Mucosa of descending colon (tissue), 3 donors: ENCODE measurements at places on chromosomes 11 and 22.
A peak's percentile ranks its signal among the peaks of the same experiment; 100 is the strongest.

GRCh38 chr11:133919330-133920108 is 37.2 kb downstream of the IGSF9B start:
- no peak for DNase-seq

GRCh38 chr11:130314184-130314749 is 450 bp downstream of the ZBTB44 start:
- DNase-seq, result peak; percentile 86

DNA sequence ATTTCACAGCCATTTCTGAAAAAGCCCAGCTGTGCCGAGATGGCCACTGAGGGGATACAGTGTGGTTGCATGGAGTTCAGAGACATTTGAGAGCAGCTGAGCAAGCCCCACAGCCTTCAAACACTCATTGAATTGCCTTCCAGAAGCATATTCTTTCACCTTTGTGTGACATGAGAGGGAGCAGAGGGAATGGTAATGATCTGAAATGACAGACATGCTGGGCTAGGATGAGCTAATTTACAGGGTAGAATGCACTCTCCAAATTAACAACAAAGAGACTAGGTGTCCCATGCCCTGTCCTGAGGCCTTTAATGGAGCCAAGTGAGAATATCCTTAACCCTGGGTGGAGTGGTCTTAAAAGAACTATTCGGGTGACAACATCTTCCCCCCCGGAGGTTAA is 585.4 kb downstream of the NELL1 start:
- no peak for DNase-seq

- DNase-seq, result no peak
These were observed 123.2 kb downstream of the GRIK4 start for GRCh38 chr11:120634706-120635105.

GRCh38 chr22:39212721-39213376 is 31.9 kb downstream of the PDGFB start:
- DNase-seq, result no peak

DNA sequence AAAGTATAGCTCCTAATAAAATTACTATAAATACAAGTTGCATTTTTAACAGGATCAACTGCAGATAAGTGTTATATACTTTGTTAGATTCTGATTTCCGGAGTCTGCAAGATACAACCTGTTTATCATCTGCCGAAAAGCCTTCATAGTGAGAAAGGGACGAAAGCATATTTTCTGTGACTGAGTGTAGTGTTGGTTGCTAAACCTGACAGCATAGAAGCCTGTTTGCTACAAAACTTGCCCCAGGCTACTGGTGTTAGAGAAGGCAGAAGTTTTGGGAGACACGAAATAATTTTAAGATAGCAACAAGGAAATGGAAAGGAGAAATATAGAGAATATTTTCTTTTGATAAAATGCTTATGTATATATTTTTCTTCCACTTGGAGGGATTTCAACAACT is 243.5 kb upstream of the NARS2 start:
- DNase-seq, result no peak

GRCh38 chr22:29715240-29715639 is 4.6 kb upstream of the CABP7 start:
- DNase-seq, result no peak

DNA sequence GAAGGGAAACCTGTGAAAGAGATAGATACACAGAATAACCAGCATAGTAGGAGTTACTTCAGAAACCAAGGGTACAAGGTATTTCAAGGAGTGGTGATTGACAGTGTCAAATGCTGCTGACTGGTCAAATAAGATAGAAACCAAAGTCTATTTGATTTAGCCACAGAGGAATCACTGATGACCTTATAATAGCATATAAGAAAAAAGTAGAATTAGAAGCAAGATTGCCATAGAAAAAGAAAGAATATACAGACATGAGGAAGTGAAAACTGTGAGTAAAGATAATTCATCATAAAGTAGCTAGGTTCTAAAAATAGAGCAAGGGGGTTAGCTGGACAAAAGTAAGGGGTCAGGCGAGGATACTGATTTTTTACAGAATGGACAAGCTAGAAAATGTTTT is 14.2 kb downstream of the ZBTB44 start:
- no peak for DNase-seq

DNA sequence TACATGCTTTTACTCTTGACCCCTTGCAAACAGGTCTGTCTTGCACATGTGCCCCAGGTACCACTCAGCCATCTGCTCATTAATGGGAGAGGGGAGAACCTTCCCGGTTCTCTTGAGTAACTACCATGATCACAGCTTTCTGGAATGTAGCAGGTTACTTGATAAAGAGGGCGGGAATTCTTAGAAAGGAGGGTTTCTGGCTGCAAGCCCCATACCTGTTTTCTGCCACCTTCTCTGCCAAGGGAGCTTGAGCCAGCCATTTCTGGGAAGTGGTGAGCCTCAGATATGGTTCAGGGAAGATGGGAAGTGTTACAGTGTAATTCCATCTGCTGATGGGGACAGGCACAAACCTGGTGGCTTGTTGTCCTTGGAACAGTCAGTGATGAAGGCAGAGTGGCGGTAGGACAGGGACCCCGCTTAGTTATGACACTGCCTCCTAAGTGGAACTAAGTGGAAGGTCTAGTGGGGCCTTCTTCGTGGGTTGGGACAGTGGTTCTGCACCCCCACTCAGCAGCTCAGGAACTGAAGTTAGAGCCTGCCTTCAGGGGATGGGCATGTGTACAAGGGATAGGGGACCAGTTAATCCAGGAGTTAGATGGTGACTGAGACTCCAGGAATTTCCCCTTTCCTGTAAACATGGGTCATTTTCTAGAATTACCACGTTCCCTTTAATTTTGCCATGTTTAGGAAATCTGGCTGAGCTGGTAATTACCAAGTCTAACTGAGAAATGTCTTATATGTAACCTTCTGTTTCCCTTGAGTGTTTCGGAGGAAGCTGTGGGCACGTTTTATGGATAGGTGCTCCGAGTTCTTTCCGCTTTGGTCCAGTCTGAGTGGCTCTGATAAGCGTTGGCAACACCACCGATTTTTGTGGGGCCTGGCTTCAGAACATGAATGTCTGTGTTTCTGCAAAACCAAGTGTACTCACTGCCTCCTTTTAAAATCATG is 35.3 kb downstream of the BCR start:
- no peak for DNase-seq

GRCh38 chr11:73380897-73381410 is 4.8 kb downstream of the RELT start:
- no peak for DNase-seq

DNA sequence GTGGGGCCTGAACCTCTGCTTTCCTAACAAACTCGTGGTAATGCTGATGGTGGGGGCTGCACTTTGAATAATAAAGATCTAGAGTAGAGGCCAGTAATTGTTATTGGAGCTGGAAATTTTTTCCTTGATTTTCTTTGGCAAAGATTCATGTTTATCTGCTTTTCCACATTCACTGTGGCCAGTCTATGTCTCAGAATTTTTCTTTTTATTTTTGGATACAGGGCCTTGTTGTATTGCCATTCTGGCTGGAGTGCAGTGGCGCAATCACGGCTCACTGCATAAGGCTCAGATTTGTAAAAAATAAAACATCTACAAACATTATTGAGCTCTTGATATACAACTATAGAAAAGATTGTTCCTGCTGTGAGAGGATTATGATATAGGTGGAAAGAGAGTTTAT is 1.6 kb downstream of the TMEM135 start:
- DNase-seq, result no peak

DNA sequence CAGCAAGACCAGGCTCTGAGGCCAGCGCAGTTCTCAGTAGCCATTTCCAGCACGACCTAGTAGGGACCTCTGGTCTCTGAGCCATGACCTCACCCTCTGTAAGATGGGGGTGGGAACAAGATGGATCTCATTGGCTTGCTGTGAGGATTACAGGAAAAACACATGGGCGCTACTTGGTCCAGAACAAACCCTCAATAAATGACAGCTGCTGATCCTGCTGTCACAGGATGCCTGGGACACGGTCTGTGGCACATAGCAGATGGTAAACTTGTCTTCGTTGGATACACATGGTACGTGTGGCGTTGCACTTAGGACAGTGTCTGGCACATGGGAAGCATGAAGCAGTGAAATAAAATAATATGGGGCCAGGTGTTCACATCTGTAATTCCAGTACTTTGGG is 4.5 kb upstream of the KCTD17 start:
- DNase-seq, result no peak

GRCh38 chr11:21636561-21636960 is 556.3 kb upstream of the ANO5 start:
- no peak for DNase-seq

DNA sequence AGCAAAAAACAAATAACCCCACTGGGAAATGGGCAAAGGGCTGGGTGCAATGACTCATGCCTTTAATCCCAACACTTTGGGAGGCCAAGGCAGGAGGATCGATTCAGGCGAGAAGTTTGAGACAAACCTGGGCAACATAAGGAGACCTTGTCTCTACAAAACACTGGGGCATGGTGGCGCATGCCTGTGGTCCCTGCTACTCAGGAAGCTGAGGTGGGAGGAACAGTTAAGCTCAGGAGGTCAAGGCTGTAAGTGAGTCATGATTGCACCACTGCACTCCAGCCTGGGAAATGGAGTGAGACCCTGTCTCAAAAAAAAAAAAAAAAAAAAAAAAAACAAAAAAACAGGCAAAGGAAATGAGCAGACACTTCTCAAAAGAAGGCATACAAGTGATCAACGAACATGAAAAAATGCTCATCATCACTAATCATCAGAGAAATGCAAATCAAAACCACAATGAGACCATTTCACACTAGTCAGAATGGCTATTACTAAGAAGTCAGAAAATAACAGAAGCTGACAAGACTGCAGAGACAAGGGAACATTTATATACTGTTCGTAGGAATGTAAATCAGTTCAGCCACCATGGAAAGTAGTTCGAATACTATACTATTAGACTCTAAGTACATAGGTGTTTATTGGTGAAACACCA is 48.2 kb upstream of the SMCO4 start:
- no peak for DNase-seq
